Stimulated activated CD4-positive, alpha-beta T cell treated with anti-CD3 and anti-CD28 coated beads, Interleukin-2, amount 100 ng/mL, for 24 hours (primary cell): ENCODE measurements at places on chromosomes 4 and X.

GRCh38 chr4:45482346-45482745 lies 641.5 kb downstream of the GABRG1 start:
- no peak for DNase-seq

GRCh38 chrX:100829730-100830129 lies 9.5 kb downstream of the CSTF2 start:
- DNase-seq = no peak

DNA sequence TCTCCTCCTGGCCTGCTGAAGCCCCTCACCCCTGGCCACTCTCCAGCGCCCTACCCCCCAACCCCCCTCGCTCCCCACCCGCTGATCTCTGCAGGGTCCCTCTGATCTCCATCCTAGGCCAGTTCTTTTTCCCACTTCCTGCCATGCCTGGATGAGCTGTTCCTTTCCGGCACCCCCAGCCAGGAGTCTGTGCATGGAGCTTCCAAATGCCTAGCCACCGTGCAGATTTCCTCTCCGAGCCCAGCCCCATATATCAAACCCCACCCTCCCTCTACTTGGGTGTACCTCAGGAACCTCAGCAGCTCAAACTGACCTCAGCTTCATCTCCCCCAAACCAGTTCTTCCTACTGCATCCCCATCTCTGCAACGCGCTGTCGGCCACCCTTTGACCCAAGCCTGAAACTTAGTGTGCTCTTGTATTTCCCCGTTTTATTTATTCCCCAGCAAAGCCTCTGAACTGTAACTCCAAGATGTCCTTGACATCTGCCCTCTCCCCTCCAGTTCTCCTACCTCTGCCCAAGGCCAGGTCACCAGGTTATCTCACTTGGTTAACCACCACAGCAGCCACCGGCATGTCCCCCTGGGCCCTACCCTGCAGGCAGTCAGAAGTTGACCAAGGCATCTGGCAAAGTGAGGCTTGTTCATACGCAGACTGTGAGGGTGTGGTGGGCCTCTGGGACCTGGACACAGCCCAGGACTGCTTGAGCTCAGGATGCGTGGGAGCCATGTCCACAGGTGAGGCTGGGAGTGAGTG lies 194.9 kb upstream of the PSAPL1 start:
- no peak for DNase-seq

DNA sequence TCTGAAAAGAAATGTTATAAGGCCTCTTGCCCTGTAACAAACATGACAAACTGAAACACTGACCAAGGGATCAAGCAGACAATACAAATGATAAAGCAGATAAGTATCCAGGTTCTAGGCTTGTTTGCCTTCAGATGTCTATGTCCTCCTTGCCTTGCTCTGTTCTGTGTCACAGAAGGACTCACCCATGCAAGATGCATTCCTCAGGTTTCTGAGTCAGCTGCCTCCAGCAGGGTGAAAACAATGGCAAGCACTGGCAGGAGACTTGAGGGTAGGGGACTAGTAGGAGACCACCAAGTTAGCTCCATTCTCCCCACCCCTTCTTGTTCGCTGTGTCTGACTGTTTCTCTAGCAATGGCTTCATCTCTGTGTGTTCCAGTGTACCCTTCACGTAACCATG lies 76.6 kb upstream of the CXXC4 start:
- DNase-seq = no peak

- no peak for DNase-seq
Observed at GRCh38 chr4:169540774-169541173, 71.6 kb downstream of the NEK1 start.

- no peak for DNase-seq
Observed at GRCh38 chrX:19543020-19543715, 27.9 kb upstream of the MAP3K15 start.

DNA sequence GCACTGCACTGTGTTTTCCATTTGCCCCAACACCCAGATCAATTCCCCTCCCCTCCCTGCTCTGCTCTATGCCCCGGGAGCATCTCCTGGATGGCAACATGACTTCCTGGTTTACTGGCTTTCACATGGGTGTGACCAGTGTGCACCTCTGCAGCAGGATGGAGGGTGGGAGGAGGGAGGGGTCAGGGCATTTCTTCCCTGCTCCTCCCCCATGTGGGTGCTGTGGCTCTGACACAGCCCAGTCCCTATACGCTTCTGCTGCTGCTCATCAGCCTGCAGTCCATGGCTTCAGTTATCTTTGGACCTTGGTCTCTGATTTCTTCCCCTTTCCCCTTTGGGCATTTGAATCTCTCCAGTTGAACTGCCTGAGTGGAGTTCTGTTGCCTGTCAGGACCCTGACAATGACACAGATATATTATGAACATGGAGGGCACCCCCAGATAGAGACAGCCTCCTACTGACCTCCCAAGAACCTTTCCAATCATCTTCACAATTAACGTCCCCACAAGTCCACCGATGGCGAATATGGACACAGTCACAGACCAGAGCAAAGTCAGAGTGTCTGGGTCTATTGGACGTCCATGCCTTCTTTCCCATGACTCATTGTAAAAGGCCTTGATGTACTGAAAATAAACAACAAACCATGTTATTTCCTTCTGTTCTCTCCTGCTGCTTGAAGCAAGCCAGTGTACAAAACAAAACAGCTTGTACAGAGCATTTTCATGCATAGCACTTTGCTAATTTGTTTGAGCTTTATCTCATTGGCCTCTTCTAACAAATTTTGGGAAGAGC lies 24.8 kb downstream of the SLC2A9 start:
- no peak for DNase-seq

GRCh38 chr4:139015948-139016471 lies 429 bp downstream of the NOCT start:
- DNase-seq = peak; percentile 54

GRCh38 chr4:173318648-173319211 lies 15.4 kb downstream of the HMGB2 start:
- no peak for DNase-seq

- no peak for DNase-seq
Observed at GRCh38 chr4:76674983-76675382, 223.0 kb downstream of the SOWAHB start.

GRCh38 chr4:73259571-73260090 lies 1.0 kb upstream of the ANKRD17 start:
- DNase-seq = peak; percentile 13
